Stimulated activated CD4-positive, alpha-beta T cell treated with anti-CD3 and anti-CD28 coated beads, Interleukin-1b, Interleukin-23, amount 100 ng/mL, for 48 hours (primary cell): ENCODE measurements at places on chromosomes 5 and 9.

DNA sequence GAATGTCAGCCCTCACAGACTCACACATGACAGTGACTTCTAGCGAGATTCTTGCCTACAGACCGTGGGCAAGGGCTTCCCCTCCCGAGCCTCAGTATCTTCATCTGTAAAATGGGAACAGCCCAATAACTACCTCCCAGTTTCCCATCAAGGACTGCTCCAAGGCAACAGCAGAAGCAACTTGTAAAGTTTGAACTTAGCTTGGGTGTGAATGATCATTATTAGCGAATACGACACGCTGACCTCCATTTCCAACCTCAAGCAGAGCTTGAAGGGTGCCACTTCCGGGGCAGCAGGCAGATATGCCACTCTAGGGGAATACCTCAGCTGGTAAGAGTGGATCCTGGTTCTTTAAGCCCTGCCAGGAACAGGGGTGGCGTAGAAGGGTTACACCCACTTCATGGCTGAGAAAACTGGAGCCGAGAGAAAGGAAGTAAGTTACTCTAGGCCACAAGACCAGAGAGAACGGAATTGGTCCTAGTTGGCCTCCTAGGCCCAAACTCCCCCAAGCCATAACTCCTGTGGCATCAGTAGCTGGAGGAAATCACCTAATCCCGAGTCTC is 2.0 kb downstream of the RNF44 start:
- DNase-seq, result peak; percentile 40

- no peak for DNase-seq
Measured at GRCh38 chr5:177468685-177469628, 4.5 kb downstream of the DBN1 start.

- no peak for DNase-seq
Measured at GRCh38 chr5:14635656-14636055, 28.9 kb upstream of the OTULIN start.

GRCh38 chr5:88502179-88503040 is 233.8 kb upstream of the TMEM161B start:
- peak; percentile 3 for DNase-seq

DNA sequence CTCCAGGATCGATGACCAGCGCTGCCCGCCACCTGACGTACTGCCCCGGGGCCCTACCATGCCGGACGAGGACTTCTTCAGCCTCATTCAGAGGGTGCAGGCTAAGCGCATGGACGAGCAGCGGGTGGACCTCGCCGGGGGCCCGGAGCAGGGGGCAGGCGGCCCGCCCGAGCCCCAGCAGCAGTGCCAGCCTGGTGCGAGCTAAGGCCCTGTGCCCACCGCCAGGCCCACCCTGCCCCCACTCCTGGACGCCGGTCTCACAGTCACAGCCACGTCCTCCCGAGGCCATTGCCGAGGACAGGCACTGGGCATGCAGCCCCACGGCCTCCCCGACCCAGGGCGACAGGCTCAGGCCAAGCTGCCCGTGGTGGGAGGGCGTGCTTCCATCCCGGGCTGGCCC is 5.5 kb downstream of the DNLZ start:
- no peak for DNase-seq

- DNase-seq, result no peak
Measured at GRCh38 chr5:137278476-137278875, 220.7 kb downstream of the SPOCK1 start.

DNA sequence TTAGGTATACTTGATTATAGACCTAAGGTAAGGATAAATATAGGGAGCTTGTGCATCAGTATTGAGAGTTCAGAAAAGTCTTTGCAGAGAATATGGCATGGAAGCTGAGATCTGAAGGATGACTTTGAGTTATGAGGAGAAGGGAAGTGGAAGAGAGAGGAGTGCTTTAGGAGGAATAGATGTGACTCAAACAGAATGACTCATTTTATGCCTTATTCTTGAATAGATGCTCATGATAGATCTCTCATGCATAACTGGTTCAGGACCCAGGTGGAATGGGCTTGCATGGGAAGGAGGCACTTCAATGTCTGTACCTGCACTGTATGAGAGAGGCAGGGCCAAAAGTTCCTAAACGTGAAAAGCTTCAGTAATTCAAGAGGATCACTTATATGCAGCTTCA is 103.3 kb downstream of the CWC27 start:
- no peak for DNase-seq
